ENCODE measurements at places on chromosomes 6 and 20. TPM values are rescaled to one million over a fixed set of nuclear protein-coding genes. Genes with fewer than 3 reads are reported as not detected.

RMND1 gene
- 14.8 TPM for polyA plus RNA-seq

PLEKHG1 gene
- 0.02 TPM for polyA plus RNA-seq

CFB gene
- 42.1 TPM for polyA plus RNA-seq

FAM162B gene
- not detected for polyA plus RNA-seq

B3GAT2 gene
- polyA plus RNA-seq, result 0.02 TPM

CST5 gene
- polyA plus RNA-seq, result not detected

ZNF165 gene
- polyA plus RNA-seq, result 0.25 TPM

DNA sequence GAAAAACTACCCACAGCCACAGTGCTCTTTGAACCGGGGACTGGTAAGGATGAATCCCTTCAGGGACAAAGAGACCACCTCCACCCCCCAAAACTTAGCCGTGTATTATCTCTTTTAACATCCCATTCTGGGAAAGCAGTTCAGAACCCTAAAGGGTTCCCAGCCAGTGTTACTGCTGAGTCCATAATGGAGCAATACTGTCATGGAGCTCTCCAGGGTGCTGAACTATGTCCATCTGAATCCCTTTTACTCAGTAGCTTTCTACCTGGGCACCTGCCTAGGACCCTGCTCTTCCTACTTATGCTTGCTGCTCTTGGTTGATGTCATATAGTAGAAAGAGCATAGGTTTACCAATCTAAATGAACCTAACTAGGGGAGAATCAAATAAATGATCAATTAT, 22.3 kb upstream of the SAYSD1 start:
- DNase-seq, result no peak

DNA sequence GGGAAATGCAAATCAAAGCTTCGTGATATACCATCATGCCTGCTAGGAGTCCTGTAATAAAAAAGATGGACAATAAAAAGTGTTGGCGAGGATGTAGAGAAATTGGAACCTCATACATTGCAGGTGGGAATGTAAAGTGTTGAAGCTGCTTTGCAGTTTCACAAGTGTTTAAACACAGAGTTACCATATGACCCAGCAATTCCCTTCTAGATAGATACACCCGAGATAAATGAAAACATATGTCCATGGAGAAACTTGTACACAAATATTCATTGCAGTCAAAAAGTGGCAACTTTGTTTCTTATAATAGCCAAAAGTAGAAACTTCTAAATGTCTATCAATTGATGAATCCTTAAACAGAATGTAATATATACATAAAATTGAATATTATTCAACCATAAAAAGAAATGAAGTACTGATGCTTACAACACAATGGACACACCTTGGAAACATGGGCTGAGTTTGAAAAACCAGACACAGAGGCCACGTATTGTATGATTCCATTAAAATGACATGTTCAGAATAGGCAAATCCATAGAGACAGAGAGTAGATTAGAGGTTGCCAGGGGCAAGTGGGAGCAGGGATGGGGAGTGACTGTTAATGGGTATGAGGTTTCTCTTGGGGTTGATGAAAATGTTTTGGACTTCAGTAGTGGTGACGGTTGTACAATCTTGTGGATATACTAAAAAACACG, 20.8 kb upstream of the ERVFRD-1 start:
- DNase-seq, result no peak

- no peak for DNase-seq
Observed at GRCh38 chr6:73382462-73383113, 12.0 kb upstream of the DDX43 start.

DNA sequence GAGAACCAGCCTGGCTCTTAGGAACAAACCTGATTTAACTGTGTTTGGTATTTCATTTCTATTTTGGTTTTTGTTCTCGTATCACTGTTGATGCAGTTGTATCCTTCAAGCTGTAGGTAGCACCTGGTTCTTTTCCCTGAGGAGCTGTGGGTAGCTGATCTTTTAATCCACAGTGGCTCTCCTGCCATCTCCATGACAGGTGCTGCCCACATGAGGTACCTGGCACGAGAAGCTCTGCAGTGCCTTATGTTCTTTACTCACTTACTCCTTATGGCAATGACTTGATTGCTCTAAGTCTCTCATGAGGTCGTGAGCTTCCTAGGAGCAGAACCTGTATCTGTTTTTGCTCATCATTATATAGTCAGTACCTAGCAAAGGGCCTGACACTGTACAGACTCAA, 74.3 kb upstream of the EMILIN3 start:
- no peak for DNase-seq

DNA sequence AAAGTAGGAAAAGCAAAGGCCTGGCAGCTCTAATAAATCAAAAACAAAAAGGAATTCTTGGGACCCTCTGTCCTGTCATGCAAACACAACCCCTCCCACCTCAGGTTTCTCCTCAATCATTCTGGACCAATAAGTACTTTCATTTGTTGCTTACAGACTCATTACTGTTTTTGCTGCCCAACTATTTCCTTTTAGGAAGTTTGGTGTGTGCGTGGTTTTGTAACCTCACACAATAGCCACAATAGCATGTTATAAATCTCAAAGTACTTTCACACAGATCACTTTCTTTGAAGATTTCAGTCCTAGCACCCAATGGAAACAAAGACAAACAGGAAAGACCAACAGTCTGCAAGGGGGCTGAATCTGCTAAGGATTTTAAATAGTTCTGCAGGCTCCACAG, 4.5 kb downstream of the MRPL14 start:
- DNase-seq, result no peak

- DNase-seq, result no peak
Observed at GRCh38 chr20:57267158-57267821, 849 bp upstream of the BMP7 start.

- DNase-seq, result peak; percentile 80
Observed at GRCh38 chr20:35166242-35166830, 5.5 kb upstream of the PROCR start.

DNA sequence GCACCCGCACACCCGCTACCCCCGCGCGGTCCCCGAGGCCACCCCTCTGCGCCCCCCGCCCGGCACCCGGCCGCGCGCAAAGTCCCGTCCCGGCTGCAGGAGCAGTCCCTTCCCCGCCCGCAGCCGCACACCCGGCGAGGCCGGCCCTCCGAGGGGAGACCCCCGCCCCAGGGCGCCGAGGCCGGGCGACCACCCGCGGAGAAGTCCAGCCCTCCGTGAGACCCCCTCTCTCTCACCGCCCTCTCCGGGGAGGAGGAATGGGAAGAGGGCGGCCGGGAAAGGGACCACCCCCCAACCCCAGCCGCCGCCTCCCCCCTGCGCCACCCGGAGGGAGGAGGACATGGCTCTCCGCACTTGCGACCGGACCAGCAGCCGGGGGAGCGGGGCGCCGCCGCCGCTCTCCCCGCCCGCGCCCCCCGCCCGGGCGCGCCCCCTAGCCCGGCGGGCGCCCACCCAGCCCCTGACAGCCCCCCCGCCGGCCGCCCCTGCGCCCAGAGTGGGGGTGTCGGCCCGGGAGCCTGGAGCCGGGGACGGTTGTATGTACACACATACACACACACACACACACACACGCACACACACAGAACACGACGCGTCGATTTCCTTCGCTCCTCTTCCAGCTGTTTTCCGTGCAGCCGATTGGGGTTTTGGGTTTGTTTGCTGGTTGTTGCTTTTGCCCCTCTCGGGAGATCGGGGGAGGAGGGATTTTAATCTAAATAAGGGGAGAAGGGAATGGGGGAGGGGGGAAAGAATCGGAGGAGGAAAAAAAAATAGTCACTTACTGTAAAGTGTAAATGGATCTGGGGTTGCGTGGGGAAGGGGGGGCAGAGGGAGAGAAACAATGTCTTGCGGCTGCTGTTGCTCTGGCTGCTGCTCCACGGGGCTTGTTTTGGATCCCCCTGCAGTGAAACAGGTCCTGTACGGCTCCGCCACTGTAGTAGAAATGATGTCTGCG, at the start of gene ATXN1:
ATXN1 (minus strand) TSS at position 945 of the 955 bp plus-strand sequence.
- peak; percentile 80 for DNase-seq

DNA sequence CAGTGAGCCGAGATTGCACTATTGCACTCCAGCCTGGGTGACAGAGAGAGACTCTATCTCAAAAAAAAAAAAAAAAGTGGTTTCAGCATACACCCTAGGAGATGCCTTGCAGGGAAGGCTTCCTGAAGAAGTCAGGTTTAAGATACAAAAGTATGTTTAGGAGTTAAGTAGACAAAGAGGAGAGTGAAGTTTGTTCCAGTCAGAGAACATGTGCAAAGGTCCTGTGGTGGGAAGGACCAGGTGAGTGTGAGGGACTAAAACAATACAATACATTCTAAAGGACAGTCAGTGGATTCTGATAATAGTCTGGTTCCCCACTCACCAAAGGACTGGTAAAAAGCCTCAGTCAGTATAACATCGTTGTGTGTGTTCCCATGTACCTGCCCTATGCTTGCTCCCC, 299.3 kb downstream of the HIVEP2 start:
- no peak for DNase-seq

GRCh38 chr6:24968783-24969182, 33.0 kb upstream of the RIPOR2 start:
- no peak for DNase-seq

DNA sequence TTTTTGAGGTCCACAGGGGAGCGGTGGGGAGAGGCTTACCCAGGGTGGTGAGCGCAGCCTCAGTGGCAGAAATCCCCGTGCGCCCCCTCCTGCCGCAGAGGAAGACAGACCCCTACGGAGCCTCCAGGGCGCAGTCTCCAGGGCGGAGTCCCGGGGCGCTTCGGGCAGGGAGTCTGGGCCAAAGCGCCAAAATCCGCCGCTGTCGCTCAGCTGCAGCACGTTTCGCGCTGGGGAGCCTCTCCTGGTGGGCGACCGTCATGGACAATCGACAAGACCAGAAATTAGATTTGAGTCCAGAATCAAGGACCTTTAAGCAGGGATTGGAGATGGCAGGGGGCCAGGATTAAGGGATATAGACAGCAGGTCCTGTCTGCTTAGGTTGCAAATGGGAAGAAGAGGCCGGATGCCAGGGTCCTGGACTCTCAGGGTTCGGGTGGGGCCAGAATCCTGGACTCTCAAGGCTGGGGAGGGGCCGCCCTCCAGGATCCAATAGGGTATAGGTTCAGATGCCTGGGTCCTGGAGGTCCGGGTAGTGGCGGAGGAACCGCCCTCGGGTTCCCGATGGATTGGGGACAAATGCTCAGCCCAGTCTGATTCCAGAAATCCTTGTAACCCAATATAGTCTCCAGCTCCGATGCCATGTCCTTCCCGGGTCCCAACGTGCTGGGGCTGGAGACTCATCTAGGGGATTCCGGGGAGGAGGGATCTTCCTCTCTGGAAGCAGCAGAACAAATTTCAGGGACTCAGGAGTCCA, 7.9 kb upstream of the HLA-E start:
- DNase-seq, result no peak

- no peak for DNase-seq
Observed at GRCh38 chr6:134550604-134551003, 232.7 kb upstream of the SGK1 start.

- DNase-seq, result no peak
Observed at GRCh38 chr20:43460172-43460829, 2.6 kb downstream of the SRSF6 start.

GRCh38 chr20:46691196-46691595, 2.0 kb upstream of the TP53RK start:
- no peak for DNase-seq

Measured in SK-N-SH (cell line).